ENCODE measurements at places on chromosomes 11 and 22.

DNA sequence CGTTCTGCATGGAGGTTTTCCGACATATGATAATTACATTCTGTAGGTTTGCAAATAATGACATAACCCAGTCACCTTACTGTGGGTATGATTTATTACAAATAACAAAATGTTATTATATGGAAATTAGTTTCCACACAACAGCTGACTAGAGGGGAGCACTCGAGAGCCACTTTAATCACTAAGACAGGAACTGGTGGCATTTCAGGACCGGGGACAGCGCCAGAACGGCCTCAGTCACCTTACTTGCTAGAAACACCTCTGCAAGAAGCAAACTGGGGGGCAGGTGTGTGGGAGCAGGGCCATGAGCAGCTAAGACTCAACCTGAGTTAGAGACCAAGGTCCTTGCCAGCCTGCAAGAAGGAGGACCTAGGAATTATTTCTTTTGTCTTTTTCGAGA, 199.9 kb downstream of the DSCAML1 start:
- DNase-seq = peak; percentile 21

DNA sequence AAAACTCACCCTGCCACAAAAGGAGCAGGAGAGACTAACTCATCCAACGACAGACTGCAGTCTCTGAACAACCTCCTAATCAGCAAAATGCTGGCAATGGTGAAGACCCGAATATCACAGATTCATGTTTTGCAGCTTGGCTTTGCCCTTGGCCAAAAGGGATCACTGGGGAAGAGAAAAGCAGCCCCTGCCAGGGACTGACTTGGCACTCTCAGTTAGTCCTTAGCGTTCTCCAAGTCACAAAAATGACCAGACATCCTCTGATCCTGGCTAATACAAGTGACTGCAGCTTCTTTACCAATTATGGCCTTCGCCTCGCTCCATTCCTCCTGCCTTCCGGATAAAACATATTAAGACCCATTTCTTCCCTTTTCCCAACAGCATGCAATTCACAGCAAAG, 22.4 kb upstream of the CHST1 start:
- DNase-seq = no peak

GRCh38 chr22:37782340-37783168, 25.2 kb upstream of the GCAT start:
- DNase-seq = peak; percentile 51

- no peak for DNase-seq
Measured at GRCh38 chr11:106246495-106246894, 169.0 kb downstream of the AASDHPPT start.

GRCh38 chr11:2924821-2925675, 4.2 kb downstream of the PHLDA2 start:
- DNase-seq = no peak

DNA sequence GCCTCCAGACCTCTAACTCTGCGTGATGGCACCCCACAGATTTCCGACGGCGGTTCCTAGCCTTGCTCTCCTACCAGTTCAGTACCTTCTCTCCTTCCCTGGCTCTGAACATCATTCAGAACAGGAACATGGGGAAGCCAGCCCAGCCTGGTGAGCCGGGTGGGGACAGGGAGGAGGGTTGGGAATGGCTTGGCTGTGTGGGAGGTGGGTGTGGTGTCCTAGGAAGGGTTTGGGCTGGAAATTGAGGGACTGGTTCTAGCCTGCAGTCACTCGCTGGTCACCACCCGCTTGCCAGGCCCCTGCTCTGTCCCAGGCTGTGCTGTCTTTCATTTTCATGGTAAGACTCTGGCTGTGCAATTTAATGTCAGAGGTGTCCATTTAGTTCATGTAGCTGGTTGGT, 33.9 kb downstream of the NAT10 start:
- DNase-seq = no peak

DNA sequence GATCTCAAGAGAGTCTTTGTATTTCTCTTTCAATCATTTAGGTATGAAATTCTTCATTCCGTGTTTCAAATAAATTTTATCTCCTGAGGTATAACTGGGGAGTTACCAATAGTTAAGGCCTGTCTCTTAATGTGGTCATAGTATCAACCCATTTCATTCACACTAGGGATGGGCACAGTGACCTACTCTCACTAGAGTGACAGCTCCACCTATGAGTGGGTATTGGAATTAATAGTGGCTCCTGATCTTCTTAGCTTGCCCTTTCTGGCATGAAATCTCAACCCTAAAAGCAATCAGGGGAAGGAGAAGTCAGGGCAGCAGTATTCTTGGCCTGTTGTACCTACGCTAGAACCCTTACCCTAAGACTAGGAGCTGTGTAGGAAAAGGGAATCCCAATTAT, 507.7 kb downstream of the FAM181B start:
- DNase-seq = no peak

DNA sequence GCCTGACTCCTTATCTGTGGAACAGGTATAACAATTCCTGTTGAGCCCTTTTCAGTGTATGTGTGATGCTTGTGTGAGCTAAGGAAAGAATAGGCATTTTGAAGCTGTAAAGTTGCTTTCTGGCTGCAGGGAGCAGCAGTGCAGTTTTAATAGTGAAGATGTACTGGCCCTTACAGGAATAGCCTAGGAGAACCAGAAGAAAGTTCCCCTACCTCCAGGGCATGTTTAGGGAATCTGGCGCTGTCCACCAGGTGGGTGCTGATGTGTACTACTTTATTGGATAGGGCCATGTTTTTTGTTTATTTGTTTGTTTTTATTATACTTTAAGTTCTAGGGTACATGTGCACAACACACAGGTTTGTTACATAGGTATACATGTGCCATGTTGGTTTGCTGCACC, 11.5 kb downstream of the BMAL1 start:
- peak; percentile 40 for DNase-seq

- no peak for DNase-seq
Measured at GRCh38 chr22:20440637-20441591, 3.3 kb upstream of the SCARF2 start.

DNA sequence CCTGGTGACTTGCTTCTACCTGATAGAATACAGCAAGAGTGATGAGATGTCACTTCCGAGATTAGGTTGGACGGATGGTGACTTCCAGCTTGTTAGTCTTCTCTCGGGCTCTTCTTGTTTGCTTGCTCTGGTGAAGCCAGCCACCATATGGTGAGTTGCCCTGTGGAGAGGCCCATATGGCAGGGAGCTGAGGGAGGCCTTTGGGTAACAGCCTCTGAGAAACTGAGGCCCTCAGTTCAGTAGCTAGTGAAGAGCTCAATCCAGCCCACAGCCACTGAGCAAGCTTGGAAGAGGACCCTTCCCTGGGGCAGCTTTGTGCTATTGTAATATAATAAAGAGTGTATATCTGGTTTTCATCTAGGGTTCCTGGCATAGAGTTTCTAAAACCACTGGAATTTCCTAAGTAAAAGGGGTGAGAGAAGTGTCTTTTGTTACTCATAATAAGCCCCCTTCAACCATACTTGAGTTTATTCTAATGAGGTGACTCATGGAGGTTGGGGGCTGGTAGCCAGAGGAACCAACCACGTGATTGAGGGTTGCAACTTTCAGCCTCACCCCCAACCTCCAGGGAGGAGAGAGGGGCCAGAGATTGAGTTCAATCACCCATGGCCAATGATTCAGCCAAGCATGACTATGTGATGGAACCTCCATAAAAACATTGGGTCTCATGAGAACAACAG, 8.0 kb upstream of the TPCN2 start:
- DNase-seq = no peak

- no peak for DNase-seq
Measured at GRCh38 chr11:11229647-11230046, 123.4 kb downstream of the CSNK2A3 start.
